ENCODE measurements at places on chromosomes 12 and 14.

DNA sequence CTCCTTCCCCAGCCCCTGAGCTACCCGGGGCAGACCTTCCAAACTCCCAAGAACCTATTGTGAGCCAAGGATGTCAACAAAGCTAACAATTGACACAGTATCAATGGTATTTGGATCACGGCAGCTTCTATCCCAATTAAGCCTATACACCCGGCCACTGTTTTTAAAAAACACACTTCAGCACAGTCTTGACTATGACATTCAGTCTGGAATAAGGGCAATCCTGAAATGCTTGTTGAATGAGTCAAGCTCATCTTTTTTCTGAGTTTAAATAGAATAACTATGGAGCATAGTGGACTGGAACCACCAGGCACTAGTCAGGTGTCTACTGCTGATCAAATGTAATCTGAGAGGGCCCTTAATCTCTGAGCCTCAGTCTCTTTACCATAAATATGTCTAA lies 5.7 kb downstream of the DENND5B start:
- DNase-seq: no peak

- no peak for DNase-seq
These were observed 215.7 kb upstream of the CRY1 start for GRCh38 chr12:107309020-107309419.

DNA sequence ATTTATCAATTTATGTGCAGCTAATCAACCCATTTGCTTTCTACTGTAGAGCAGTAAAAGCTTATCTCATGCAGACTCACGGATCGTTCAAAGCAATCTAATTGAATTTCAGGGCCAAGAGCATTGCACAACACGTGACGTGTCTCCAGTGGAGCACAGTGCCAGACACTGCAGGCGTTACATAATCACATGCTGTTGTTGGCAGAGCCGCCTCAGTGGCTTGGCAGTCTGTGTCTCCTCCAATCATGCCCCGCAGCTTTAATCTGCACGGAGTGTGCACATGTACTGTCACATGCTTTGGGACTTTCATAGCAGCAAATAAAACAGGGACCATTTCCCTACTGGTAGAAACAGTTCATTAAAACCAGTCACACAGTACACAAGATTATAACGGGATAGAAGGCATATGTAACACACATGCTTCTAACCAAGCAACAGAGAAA lies 309.3 kb downstream of the ITPR2 start:
- no peak for DNase-seq

DNA sequence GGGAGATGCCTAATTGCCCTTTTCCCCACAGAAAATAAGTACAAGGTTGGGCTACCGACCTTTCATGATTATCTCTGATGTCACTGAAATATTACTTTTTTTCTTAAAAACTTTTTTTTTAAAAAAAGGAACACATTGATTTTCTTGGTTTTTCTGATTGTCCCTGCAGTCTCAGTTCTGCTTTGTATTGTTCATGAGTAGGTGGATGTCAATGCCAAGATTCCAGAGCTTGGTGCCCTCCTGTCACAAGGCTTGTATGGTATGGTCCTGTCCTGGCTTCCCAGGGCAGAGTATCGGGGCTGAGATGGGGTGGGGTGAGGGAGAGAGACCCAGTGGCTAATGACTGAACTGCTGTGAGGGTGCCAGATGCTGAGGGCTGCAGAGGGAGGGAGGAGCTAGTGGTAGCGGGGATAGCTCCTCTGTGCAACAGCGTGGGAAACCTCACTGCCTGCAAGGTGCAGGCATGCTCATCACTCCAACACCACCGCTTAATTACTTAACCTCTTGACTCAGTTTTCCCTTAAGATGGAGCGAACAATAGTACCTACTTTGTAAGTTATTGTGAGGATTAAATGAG lies 4.4 kb upstream of the CTDSP2 start:
- no peak for DNase-seq

GRCh38 chr12:51814311-51815088 lies 34.0 kb downstream of the FIGNL2 start:
- peak; percentile 64 for DNase-seq

- no peak for DNase-seq
These were observed 9.9 kb upstream of the LBHD2 start for GRCh38 chr14:103073876-103074728.

- DNase-seq: no peak
These were observed 27.8 kb upstream of the BDKRB2 start for GRCh38 chr14:96176811-96177211.

GRCh38 chr12:113676547-113676946 lies 204.9 kb upstream of the LHX5 start:
- no peak for DNase-seq

DNA sequence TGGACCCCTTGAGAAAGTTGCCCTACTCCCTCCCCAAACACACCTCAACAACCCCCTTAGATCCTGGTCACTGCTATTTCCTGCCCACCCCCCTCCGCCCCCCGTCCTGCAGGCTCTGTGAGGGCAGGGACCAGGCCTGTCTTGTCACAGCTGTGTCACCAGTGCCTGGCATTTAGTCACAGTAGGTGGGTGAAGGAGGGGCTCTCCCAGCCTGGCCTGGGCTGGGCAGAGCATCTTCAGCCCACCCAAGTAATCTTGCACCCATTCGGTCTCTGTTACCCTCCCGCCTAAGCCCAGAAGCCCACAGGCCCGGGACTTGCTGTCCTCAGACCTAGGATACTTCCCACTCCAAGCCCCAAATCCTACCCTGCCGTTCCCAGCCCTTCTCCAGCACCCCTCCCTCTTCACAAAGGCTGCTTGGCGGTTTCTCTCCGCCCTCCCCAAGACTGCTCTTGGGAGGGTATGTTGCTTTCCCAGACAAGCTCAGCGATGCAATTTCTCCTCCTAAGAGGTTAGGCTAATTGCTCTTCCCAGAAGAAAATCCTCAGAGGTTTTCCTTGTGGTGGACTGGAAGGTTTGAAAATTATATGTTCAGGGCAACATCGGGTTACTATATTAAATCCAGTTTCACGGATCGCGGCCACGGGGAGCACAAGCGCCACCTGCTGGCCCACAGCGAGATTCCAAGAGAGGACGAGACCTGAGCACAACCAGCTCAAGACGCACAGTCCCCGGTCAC lies 50.8 kb upstream of the ZFP36L1 start:
- DNase-seq: peak; percentile 74

DNA sequence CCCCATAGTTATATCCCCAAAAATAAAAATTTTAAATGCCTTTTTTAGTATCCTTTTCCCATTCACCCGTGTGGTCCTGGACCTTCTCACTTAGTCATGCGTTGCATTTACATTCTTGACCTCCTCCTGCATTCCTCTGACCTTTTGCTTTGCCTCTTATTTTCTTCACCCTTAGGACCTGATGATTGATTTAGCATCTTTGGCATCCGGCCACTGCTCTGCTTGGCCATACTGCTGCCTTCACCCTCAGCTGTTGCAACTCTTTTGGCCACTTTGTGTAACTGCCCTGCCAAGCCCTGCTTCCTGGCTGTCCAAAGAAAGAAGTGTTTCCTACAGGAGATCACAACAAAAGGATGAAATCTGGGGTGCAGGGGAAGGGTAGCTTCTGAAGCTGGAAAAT lies 48.8 kb upstream of the SLC38A4 start:
- no peak for DNase-seq

GRCh38 chr14:51444353-51445000 lies 204.4 kb downstream of the TMX1 start:
- no peak for DNase-seq

GRCh38 chr12:43022838-43023237 lies 433.3 kb upstream of the PRICKLE1 start:
- DNase-seq: no peak

DNA sequence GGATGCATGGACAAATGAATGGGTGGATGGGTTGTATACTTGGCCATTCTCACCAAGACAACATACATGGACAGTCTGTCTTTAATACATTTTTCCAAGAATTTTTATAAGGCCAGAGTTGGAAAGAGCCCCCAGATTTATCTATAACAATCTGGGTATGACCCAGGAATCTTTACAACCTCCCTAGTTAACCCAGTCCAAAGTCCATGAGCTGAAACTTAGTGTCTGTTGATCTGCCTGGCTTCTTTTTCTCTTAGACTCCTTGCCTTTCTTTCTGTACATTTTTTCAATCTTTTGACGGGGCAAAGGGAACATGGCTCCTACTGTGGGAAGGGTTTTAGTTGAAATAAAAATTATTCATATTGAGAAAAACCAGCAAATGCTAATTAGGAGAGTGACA lies 740 bp downstream of the FGF23 start:
- no peak for DNase-seq

DNA sequence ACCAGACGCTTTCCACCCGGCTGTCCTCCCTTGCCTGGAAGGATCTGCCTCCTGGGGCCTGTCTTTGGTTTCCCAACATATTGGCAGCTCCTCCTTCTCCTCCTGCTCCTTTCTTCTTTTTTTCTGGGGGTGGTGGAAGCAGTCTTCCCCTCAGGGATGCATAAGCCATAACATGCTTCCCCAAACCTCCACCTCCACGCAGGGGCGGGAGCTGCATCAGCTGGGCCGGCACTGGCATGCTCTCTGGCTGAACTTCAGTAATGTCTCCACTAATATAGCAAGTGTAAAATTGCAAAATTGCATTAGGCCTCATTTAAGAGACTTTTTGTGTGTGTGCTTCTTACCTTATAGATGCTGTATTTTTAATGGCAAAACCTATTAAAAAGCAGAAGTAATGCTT lies 58.6 kb downstream of the GLT1D1 start:
- no peak for DNase-seq

Measured in activated CD4-positive, alpha-beta T cell treated with anti-CD3 and anti-CD28 coated beads, Interleukin-2, amount 50 U/mL, for 1 hour (primary cell).